A172 (cell line): ENCODE measurements at places on chromosomes 5 and 9.

DNA sequence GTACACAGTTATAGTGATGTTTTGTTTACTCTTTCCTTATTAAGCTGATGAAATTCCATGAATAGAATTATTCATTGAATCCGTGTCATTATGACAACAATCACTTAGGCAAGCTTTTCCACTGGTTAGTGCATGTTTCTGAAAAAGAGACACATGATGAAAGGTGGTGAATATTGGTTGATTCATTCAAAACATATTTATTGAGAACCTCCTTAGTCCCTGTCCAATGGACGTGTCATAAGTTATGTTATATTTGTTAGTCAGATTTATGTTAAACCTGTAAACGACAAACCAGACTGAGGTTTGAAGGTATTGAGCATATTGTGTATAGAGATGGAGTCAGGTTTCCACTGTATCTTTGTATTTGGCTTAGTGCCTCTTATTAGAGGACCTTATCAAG lies 1888.9 kb upstream of the CDH6 start:
- DNase-seq = no peak

- DNase-seq = no peak
Measured at GRCh38 chr9:105670315-105670714, 8.1 kb downstream of the TAL2 start.

GRCh38 chr5:149497357-149497756 lies 53.9 kb downstream of the CSNK1A1 start:
- no peak for DNase-seq

DNA sequence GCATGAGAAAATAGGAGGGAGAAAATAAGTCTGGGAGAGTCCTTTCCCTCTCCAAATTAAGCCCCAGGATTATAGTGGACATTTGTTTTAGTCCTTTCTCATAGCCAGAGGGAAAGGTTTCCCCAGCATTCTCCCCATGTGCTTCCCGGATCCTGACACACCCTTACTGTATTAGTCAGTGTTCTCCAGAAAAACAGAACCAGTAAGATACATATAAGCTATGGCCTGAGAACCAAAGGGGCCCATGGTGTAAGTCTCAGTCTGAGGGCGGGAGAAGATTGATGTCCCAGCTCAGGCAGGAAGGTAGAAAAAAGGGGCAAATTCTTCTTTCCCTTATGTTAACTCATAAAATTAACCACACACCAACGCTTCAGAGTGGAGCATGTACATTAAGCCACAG lies 25.6 kb upstream of the SPATA31D4 start:
- peak; percentile 45 for DNase-seq

GRCh38 chr5:151097061-151097460 lies 16.2 kb upstream of the TNIP1 start:
- DNase-seq = no peak

- DNase-seq = no peak
Measured at GRCh38 chr9:77677957-77678535, 29.9 kb upstream of the GNA14 start.

- no peak for DNase-seq
Measured at GRCh38 chr5:139684881-139685749, 37.0 kb downstream of the CXXC5 start.

DNA sequence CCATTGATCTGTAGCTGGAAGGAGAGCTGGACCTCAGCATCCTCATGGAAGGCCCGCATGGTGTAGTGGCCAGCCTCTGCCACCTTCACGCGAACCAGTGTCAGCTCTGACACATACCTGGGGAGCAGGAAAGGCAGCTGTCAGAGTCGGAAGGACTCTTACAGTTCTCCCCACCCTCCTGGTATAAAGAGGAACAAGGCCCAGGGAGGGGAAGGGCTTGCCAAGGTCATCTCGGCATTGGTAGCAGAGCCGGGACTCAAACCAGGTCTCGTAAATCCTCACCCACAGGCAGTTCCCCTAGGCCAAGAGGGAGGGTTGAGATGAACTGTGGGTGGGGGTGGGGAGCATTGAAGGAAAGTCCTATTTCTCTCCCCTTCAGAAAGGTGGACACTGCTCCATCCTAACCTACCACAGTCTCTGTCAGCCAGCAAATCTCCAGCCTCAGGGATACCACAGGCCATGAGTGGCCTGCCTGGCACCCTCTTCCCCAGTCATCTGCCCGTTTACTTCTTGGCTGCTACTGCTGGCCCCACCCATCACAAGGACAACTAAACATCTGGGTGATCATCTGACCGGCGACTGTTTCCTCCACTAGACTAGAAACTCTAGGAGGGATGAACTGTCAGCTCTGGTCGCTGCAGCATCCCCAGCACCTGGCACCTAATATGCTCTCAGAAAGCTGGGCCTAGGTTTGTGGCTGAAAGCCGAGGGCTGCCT lies 23.5 kb downstream of the PDGFRB start:
- DNase-seq = peak; percentile 38

DNA sequence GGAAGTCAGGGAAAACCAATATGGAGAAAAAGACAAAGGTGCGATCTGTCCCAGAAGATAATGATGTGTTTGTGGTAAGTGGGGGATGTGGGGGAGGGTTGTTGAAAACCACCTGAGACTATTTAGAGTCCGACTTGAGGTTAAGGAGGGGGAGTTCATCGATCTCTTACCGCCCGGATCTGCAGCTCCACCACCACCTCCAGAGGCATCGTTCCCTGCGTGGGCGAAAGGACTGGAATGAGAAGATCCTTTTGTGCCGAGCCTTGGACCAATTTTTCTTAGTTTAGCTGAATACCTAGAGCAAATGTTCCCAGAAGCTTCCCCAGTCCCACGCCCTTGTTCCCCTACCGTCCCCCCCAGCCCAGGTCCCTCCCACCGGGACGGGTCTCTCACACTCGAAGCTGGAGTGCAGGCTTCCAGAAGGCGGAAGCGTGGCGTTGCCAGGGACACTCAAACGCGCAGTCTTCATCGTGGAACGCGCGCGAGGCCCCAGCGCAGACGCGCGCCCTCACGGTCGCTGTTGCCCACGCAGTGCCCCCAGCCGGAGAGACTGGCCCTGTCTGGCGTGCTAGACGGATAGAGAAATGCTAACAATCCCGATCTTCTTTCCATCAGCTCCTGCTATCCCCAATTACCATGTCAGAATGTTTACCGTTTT lies at the start of gene SPATA6L:
Gene SPATA6L (minus strand): TSS at position 439 of the 658 bp plus-strand sequence. CDS start 230 bp downstream, at position 209.
- peak; percentile 10 for DNase-seq

DNA sequence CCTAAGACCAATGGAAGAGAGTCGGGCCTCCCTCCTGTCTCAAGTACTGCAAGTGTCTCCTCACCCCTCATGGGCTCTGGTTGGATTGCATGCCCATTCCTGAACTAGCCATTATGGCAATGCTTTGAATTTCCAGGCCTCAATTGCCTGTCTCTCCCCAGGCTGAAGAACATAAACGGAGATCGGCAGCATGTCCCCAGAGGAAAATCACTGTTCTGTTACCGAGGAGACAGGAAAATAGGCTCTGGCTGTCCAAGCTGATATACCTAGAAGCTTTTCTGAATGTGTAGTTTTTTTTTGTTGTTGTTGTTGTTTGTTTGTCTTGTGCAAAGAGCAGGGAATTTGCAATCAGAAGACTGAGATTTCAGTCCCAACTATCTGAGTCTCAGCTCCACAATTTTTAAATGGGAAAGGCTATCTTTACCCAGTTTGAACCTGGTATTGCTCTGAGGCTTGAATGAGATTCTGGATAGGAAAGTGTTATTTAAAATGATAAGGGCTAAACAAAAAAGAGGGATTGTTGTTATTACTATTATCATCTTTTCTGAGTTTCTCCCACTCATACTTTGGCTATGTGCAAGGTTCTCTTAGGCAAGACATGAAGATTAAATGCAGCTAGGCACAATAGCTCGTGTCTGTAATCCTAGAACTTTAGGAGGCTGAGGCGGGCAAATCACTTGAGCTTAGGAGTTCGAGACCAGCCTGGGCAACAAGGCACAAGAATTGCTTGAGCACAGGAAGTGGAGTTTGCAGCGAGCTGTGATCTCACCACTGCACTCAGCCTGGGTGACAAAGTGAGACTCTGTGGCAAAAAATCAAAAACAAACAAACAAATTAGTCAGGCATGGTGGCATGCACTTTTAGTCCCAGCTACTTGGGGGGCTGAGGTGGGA lies 77.2 kb upstream of the KLF9 start:
- DNase-seq = no peak

DNA sequence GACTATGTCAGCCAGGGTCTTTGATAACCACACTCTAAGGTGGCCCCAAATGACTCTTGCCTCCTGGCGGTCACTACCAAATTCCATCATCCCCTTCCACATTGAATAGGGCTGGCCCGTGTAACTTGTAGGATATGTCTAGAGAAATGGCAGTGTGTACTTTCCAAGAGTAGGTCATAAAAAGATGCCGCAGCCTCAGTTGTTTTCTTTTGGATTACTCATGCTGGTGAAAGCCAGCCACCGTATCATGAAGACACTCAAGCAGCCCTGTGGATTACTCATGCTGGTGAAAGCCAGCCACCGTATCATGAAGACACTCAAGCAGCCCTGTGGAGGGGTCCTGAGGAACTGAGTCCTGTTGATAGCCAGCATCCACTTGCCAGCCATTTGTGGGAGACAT lies 172.0 kb upstream of the TBC1D2 start:
- no peak for DNase-seq

DNA sequence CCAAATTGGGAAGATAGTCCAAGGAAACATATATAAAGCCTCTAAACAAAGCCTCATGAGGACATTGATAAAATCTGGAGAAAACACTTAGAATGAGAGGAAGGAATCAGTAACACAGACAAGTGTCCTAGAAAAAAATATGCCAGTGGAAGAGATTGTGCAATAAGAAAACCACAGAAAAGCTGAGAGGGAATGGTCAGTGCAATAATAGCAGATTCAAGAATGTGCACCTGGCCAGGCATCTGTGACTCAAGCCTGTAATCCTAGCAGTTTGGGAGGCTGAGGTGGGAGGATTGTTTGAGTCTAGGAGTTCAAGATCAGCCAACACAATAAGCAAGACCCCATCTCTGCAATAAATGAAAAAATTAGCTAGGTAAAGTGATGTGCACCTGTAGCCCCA lies 691.2 kb upstream of the CDH6 start:
- peak; percentile 62 for DNase-seq
